ENCODE measurements at places on chromosomes 3 and 15.

GRCh38 chr3:52403271-52403841 lies 41.5 kb downstream of the SEMA3G start:
- no peak for DNase-seq

- no peak for DNase-seq
These were observed 28.8 kb downstream of the SUMF1 start for GRCh38 chr3:4438296-4438695.

GRCh38 chr3:158739078-158739477 lies 6.8 kb upstream of the RARRES1 start:
- DNase-seq, result no peak

- no peak for DNase-seq
These were observed 46.8 kb downstream of the PXYLP1 start for GRCh38 chr3:141278196-141279076.

GRCh38 chr3:141782386-141782932 lies 19.3 kb downstream of the GRK7 start:
- no peak for DNase-seq

GRCh38 chr3:73136941-73137340 lies 75.5 kb downstream of the EBLN2 start:
- DNase-seq, result peak; percentile 49

DNA sequence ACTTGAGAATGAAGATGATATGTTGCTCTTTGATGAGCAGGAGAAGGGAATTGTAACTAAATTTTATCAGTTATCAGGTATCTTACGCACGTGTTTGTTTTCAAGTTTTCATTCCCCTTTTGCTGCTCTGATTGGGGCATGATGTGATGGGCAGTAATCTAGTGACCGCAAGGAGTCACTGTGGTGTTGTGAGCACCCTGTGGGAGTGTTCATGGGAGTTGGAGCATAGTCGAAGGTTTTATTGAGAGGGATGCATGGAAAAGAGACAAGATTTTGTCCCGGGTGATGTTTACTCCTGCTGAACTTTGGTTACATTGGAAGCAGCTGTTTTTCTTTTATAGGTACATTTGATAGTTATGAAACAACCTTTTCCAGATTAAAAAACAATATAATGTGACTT lies 2.1 kb downstream of the FAN1 start:
- DNase-seq, result no peak

DNA sequence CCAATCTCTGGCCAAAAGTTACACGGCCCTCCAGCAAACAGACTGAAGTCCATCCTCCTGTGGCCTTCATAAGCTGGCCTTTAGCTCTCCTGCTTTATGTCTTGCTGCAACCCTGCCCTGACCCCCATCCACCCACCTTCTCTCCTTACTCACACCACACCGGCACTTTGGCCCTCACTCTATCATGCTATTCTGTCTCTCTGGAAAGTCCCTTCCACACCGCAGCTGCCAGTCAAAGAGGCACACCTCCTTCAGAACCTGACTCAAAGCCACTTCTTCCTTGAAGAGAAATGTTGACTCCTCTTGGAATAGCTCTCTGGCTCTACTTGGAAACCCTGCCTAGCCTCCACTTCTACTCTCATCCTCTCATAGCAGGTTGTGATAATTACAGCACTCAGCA lies 4.5 kb downstream of the GPR156 start:
- DNase-seq, result no peak

DNA sequence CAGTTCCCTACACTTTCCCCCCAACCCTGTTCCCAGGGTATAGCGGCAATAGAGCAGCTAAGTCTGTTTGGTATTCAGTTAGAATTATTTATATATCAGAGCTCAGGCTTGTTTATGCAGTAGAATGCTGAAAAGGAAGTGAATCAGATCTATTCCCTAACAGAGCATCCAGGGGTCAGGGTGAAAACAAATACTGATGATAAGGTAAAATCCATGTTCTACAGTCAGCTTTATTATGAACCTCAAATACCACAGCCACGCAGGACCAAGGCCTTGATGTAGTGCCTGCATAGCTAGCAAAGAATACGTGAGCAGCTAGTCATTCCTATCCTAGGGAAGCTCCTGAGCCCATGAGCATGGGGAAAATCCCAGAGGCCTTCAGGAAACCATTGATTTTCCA lies 229.7 kb upstream of the ICE2 start:
- DNase-seq, result no peak

DNA sequence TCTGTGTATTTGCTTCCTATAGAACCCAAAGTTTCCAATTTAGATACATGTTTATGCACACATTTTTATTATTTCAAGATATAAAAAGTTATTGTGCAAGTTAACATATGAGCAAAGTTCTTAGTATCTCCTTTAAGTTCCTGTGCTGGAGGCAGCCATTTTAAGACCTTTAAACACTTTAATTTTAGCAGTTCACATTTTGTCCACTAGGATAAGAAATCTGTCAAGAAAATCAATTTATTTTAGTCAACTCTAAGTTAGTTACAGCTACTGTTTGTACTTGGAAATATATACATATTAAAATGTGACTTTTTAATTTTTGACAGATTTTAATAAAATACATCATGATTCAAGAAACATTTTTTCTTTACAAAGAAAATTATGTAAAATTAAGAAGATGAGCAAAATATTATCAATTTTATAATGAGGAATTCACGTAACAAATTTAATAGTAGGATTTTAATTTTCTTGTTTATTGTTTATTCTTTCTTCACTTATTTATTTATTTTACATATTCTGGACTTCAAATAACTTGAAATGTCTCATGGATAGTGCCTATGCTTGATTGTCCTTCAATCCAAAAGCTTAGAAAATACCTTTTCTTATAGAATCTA lies 402.6 kb upstream of the GBE1 start:
- DNase-seq, result no peak

DNA sequence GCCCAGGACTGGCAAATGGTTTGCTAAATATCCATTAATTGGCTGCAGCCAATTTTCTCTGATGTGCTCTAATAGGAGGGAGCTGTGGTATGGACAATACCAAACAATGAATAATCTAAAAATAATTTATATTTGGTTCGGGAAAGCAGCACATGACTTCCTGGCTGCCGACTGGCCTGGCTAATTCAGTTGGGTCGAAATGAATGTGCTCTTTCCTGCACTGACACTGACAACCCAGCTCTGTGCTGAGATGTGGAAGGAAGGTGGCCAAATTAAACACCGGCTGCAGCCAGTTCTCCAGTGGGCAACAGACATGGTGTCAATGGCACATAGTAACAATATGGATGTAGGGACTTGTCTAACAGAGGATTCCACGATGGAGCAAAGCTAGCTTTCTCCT lies 21.1 kb upstream of the COLQ start:
- DNase-seq, result no peak

- no peak for DNase-seq
These were observed 41.9 kb upstream of the THBS1 start for GRCh38 chr15:39538936-39539335.

GRCh38 chr3:130759692-130760338 lies 13.2 kb upstream of the PIK3R4 start:
- no peak for DNase-seq

DNA sequence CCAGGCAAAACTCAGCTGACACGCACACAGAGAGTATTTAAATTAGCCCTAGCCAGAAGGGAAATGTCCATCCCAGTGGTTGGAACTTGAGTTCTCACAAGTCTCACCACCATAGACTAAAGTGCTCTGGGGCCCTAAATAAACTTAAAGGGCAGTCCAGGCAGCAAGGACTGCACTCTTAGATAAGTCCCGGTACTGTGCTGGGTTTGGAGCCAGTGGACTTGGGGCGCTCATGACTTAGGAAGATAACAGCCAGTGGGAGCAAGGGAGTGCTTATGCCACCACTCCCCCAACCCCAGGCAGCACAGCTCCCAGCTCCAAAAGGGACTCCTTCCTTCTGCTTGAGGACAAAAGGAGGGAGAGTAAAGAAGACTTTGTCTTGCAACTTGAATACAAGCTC lies 319.5 kb upstream of the GPR149 start:
- no peak for DNase-seq

DNA sequence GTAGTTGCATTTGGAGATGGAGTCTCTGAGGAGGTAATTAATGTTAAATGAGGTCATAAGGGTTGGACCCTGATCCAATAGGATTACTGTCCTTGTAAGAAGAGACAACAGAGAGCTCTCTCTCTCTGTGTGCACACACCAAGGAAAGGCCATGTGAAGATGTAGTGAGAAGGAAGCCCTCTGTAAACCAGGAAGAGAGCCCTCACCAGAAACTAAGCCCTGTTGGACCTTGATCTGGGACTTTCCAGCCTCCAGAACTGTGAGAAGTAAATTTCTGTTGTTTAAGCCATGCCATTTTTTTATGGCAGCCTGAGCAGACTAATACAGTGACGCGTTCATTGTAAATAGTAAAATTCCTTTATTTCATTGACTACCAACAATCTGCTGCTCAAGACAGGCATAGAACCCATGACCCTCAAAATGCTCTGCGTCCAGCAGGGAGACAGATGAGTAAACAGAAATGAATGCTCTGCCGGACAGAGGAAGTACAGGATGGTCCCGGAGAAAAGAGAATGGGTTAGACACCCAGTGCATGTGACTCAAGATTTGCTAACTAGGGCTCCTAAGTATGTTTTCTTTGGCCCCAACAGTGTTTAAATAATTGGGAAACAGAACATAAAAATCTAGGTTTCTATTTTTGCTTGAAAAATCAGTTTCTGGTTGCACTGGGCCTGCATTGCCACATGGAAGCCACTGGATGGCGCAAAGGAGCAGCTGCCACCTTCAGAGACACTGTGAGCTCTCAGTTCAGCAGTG lies 37.9 kb upstream of the TNFAIP8L3 start:
- DNase-seq, result peak; percentile 33

DNA sequence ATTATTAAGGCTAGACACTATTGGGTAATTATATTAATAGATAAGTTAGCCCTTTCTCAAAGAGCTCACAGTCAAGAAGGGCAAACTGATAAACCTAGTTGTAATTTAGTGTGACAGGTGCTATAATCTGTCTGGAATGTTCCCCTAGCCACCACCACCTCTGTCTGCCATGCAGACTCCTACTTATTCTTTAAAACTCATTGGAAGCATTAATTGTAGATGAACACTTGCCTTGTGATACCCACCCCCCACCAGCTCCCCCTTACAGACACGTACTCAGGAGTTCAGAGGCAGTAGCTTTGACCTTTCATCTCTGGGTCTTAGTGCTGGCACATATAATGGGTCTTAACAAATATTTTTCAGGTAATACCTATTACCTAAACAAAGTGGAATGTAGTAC lies 195.9 kb downstream of the TP63 start:
- no peak for DNase-seq

- no peak for DNase-seq
These were observed 10.0 kb downstream of the WNT7A start for GRCh38 chr3:13869761-13870343.

- peak; percentile 63 for DNase-seq
These were observed 13.1 kb downstream of the TNK2 start for GRCh38 chr3:195895078-195895860.

DNA sequence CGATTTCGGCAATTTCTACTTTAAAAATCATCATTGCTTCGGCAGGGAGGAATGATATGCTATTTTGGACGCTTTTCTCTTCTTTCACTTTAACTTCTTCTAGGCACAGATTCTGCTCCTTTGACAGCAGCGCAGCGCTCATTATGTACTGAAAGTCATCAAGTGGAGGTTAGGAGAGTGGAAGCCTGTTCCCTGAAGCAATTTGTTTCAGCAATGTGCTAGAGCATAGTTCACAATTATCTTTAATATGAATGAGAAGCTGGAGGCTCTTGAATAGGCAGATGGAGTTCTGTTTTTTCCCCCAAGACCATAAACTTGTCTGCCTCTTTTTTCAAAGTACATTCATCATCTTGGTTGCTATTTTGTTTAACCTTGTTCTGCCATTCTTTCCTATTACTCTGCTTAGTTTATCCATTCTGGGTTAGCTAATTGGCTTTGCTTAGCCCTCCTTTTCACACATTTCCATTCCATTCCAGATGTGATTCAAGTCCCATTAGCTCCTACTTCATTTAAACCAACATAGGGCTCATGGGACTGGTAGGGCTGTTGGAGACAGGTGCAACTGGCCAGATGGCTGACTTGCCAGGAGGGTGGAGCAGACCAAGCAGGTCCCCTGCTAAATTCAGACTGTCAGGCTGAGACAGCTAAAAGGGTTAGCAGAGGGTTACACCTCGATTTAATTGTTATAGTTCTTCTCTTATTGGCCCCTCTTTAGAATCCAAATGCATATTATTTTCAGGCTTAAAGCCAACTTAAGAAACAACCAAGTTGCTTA lies 534.7 kb upstream of the CBLB start:
- no peak for DNase-seq

DNA sequence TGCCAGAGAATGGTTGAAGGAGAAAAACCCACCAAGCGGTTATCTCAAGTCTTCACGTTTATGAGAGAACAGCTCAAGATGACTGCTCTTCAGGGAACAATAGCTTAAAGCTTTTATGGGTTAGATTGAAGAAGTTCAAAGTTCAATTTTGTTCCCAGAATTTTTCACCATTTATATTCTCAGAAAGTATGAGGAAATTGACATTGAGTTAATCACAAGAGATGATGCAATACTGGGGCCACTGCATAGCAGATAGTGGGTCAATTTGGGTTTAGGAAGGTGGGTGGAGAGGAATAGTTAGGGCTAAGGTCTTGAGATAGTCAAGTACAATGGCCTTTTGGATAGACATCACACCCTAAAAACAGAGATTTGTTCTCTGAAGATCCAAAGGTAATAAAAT lies 539.3 kb downstream of the SQOR start:
- no peak for DNase-seq

Measured in muscle of back (tissue), 13 donors.